Pancreas (tissue), 10 donors: ENCODE measurements at places on chromosomes 3 and 15. TPM values are rescaled to one million over a fixed set of nuclear protein-coding genes. Genes with fewer than 3 reads are reported as not detected.
A peak's percentile ranks its signal among the peaks of the same experiment; 100 is the strongest.

DNA sequence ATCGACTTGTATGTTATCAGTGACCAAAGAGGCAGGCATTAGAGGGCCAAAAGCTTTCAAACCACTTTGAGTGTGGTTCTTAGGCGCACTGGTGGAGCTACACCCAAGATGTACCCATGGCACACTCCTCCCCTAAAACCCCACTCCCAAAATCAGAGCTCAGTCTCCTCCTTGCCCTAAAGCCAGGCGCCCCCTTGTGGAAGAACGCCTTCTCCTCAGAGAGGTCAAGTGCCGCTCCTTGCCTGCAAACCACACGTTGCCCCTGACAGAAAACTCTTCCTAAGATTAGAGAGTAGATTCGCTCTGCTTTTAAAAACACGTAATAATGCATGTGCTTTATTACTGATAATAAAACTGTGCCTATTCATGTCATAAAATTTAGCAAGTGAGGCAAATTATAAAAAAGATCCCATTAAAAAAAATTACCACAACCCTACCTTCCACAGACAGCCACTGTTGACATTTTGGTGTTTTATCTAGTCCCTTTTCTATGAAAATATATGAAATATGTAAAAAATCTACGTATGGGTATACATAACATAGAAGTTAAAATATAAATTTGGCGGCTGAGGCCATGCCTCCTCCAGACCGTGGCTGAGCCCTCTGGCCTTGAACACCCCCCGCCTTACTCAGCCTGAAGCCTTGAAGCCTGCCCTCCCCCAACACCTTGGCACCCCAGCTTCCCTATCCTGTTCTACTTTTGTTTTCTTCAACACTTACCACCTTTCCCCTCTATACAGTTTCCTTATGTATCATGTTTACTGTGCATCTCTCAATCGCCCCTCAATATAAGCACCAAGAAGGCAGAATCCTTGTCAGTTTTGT, 33.5 kb downstream of the BCL2L10 start:
- DNase-seq: peak; percentile 66

- DNase-seq: no peak
These were observed 243.1 kb upstream of the STT3B start for GRCh38 chr3:31289584-31289983.

GRCh38 chr15:89521605-89522004, 25.2 kb upstream of the RHCG start:
- DNase-seq: no peak

Gene MYZAP
- total RNA-seq: 10.6 TPM

DNA sequence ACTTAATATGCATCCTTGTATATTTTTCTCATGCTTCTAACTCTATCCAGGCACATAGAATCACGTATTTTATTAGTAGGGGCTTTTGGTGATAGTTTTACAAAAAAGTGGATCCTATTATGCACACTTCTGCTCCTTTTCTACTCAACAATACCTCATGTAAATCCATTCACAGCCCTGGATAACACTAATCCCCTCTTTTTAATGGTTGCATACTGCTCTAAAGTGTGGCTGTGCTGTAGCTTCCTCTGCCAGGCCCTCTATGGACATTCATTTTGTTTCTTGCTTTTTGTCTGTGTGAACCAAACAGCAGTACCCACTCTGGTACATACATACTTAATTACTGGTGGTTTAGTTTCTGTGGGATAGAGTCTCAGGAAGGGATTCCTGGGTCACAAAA, 51.3 kb upstream of the SCAANT1 start:
- DNase-seq: no peak

DNA sequence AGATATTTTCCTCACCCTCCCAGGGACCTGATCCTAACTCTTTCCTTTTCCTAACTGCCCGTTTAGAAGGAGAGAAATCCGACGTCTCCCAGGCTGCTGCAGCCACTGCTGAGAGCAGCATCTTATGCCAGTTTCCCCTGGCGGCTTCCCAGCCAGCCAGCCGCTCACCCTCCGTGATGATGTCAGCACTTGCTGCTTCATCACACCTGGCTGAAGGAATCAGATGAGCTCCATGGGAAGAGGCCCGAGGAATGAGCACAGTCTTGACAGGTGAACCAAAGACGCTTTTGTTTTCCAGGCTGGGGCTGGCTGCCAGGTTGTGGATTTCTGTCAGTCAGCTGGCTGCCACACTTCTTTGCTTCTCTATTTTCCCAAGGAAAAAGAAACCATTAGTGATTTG, 445.1 kb upstream of the RBMS3 start:
- peak; percentile 36 for DNase-seq

DNA sequence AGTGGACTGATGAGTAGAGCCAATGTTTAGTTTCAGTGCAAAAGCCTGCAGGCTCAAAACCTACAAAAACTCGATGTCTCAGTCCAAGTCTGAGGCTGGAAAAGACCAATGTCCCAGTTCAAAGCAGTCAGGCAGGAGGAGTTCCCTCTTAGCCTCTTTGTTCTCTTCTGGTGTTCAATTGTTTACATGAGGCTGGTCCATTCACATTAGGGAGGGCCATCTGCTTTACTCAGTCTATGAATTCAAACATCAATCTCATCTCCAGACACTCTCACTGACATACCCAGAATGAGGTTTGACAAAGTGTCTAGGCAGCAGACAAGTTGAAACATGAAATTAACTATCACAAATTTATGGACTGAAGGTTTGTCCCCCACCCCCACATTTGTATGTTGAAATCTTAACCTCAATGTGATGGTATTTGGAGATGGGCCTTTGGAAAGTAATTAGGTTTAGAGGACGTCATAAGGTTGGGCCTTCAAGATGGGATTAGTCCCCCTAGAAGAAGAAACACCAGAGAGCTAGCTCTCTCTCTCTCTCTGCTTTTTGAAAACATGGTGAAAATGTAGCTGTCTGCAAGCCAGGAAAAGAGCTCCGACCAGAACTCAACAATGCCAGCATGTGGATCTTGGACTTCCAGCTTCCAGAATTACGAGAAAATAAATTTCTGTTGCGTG, 438.5 kb upstream of the RGMA start:
- no peak for DNase-seq

DNA sequence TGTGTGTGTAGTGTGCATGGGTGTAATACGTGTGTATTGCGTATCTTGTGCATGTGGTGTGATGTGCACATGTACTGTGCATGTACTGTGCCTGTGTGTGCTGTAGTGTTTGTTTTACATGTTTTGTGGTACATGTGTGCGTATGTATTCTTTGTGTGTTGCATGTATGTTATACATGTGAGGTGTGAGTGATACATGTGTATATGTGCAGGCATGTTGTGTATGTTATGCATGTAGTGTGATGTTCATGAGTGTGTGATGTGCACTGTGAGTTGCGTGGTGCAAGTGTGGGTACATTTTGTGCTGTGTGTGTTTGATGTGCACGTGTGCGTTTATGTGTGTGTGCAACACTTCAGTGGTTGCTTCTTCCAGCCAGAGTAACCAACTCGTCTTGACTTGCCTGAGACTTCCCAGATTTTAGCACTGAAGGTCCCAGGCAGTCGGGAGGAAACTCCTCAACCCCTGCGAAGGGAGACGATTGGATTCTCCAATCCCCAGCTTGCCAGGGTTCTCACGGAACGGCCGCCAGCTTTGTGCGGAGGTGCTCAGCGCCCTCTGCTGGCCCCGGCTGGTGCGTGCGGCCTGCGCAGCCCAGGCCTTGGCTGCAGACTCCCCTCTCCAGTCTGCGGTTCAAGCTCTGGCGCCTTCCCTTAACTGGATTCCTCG, 3.6 kb downstream of the GALNT15 start:
- peak; percentile 89 for DNase-seq
